Activated CD4-positive, alpha-beta T cell treated with anti-CD3 and anti-CD28 coated beads, Interleukin-10, Interleukin-2, amounts not matched to agents 100 ng/mL and 50 ng/mL, durations not matched to agents 16 hours and 8 hours (primary cell): ENCODE measurements at places on chromosomes 3 and 15.

GRCh38 chr3:45793482-45794176 is 2.7 kb downstream of the SLC6A20 start:
- no peak for DNase-seq

DNA sequence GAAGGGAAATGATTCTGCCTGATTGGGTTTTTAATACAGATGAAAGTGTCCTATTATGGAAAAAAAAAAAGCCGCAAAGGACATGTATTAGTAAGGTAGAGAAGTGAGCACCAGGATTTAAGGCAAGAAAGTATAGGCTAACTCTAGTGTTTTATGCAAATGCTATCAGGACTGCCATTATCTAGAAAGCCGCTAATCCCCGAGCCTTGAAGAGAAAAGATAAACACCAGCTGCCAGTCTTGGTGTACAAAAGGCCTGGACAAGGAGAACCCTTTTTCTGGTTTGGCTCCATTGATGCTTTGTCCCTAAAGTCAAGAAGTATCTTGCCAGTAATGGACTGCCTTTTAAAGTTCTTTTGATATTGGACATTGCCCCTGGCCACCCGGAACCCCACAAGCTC is 8.6 kb upstream of the TRIM59 start:
- no peak for DNase-seq

- peak; percentile 42 for DNase-seq
Measured at GRCh38 chr3:42535981-42536784, 33.7 kb downstream of the VIPR1 start.

- peak; percentile 97 for DNase-seq
Measured at GRCh38 chr3:113745756-113746547, at the start of gene NAA50. NAA50 (minus strand) TSS chr3:113746249; CDS start chr3:113745949, 300 bp downstream.

- no peak for DNase-seq
Measured at GRCh38 chr15:74168711-74169126, 4.8 kb upstream of the ISLR start.

DNA sequence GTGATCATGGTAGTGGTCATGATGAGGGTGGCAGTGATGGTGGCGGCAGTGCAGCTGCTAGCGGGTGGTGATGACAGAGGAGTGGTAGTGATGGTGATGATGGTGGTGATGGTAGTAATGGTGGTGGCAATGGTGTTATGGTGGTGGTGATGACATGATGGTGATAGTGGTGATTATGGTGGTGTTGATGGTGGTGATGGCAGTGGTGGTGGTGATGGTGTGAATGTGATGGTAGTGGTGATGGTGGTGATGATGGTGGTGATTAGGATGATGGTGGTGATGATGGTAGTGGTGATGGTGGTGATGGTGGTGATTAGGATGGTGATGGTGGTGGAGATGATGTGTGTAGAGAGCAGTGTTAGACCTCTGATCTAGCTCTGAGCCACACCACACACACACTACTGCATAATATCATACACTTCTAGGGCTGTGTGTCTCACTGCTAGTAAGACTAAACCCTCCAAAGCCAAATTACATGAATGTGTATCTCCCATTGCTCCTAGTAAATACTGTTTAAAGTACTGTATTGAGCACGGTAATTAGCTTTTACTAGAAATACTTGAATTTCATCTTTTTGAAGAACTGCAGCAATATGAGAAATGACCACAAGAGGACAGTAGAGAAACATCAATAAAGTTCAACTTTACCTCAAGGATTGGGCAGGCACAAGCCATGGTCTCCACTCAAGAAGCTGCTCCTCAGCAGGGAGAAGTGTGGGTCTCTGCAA is 28.8 kb downstream of the TMED3 start:
- peak; percentile 29 for DNase-seq

DNA sequence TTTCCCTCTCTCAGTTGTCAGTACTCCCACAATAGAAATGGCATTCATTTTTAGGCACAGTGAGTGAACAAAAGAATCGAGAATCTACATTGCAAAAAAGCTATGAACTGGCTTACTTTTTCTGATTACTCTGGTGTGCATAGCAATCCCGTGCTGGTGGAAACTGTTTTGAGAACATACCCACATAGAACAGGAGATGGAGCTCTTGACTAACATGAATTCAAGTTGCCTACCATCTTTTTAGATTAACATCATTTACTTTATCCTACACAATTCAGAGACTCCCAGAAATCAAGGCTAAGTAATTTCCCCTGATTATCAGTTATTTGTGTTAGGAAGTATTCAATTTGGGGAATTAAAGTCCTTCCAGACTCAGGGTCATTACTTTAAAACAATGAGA is 326.6 kb downstream of the ARPP21 start:
- DNase-seq = peak; percentile 19

DNA sequence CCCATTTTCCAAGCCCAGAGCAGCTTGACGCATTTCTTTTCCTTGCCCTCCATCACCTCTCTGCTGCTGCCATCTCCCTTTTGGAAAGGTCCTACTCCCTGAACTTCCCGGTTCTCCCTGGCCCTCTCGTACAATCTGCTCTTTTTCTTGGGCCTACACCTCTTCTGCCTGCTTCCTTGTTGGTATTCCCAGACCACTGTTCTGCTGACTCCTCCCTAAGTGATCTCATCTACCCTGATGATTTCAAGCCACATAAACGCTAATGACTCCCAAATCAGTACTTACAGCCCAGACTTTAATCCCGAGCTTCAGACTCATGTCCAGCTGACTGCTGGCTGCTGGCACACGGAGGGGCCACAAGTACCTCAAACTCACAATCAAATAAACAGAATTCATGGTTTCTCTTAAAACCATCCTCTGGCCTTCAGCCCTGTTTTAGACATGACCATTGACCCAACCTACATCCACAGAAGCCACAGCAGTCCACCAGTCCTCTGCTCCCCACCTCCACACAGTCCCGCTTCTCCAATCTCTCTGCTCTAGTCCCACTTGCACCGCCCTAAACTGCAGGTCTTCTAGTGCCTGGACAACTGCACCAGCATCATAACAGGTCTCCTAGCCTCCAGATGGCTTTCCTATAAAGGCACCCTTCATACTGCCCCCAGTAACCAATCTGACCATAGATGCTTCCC is 57.6 kb downstream of the AAGAB start:
- no peak for DNase-seq

GRCh38 chr3:94524102-94524919 is 461.4 kb downstream of the NSUN3 start:
- DNase-seq = no peak

DNA sequence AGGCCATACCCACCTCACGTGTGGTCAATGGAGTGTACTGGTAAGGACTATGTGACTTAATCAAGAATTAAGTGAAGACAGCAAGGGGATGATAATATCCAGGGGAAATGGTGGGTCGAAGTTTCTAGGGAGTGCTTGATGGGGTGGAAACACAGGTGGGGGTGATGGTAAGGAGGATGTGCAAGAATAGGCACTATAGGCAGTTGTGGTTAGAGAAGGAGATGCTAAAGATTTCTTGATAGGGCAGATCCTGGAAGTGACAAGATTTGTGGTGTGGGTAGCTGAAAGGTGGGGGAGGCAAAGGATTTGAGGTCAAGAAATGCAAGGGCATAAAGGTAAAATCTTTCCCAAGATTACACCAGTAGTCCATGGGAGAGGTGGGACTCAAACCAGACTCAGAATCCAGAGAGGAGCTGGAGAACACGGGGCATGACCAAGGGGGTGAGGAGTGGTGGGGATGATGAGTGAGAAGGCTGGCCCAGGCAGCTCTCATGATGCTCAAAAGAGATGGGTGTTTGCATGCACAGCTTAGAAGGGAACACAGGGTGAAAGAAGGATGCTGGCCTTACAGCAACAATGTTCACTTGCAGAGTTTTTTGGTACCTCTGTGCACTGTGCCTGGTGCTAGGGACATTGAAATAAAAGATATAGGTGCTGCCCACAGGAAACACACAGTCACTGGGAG is 78.4 kb downstream of the CCR1 start:
- DNase-seq = peak; percentile 35

- no peak for DNase-seq
Measured at GRCh38 chr3:9630550-9631139, 18.7 kb upstream of the MTMR14 start.

DNA sequence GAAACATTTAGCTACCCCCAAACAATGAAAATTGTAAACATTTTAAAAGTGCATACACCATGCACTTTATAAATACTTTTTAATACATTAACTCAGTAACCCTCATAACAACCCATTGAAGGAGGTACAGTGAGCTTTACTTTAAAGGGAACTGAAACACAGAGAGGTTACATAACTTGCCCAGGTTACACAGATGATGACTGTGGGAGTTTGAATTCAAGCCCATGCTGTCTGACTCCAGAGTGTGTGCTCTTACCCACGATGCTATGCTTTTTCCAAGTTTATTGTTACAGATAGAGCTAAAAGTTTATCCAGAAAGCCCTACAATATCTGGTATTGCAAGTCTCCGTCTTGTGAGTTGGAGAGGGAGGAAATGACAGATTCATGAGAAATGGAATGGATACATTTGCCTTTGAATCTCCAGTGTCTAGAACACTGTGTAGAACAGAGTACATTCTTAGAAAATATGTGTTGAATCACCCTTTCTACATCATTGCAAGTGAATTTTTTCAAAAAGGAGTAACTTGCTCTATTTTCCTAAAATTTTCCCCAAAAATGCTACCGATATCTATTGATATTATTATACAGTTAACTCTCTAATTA is 428.3 kb downstream of the NAALADL2 start:
- DNase-seq = no peak

GRCh38 chr3:54213907-54214306 is 91.6 kb downstream of the CACNA2D3 start:
- DNase-seq = no peak

- DNase-seq = no peak
Measured at GRCh38 chr3:166836836-166837235, 543.3 kb downstream of the ZBBX start.

- DNase-seq = no peak
Measured at GRCh38 chr15:68554721-68555678, 23.8 kb upstream of the CORO2B start.

GRCh38 chr15:92519709-92520108 is 126.0 kb downstream of the ST8SIA2 start:
- no peak for DNase-seq

DNA sequence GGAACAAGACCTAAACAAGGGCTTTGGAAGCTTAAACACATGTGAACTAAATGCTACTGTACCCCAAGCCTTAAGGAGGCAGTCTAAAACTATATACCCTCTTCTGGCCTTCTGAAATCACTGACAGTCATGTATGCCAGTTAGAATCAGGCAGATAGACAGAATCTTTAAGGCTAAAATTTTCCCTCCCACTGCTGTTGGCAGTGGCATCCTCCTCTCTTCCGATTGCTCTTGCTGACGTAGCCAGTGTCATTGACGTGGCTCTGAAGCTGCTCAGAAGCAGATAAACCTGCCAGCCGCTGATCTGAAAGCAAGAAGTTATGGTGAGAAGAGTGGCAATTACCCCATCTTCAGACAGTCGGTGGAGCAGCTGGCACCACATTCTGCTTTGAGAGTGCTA is 3.3 kb downstream of the RYR3 start:
- no peak for DNase-seq

- DNase-seq = no peak
Measured at GRCh38 chr15:38074029-38074428, 139.6 kb downstream of the TMCO5A start.

DNA sequence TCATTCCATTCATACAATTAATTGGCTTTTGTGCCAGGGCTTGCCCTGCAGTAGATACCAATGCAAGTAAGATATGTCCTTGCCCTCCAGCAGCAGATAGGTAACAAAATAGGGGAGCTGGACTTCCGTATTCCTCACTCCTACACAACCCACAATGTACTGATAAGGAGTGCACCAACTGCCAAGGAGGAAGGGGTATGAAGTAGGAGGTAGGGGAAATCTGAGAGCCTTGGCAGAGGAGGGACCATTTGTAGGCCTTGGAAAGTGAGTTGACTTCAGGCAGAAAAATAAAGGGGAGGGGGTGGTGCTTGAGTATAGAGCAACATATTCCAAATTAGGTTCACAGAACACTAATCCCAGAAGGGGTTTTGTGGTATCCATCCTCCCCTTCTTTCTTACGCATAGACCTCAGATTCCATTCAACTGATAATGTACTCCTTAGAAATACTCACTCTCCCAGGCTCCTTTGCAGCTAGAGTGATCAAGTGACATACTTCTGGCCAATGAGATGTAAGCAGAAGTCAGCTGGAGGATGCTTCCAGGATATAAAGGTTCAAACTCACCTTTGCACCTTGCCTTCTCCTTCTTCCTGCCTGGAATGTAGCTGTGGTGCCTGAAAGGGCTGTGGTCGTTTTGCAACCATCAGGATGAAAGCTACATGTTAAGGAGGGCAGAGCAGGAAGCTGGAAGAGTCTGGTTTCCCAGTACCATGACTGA is 127.1 kb upstream of the SMAD3 start:
- no peak for DNase-seq

DNA sequence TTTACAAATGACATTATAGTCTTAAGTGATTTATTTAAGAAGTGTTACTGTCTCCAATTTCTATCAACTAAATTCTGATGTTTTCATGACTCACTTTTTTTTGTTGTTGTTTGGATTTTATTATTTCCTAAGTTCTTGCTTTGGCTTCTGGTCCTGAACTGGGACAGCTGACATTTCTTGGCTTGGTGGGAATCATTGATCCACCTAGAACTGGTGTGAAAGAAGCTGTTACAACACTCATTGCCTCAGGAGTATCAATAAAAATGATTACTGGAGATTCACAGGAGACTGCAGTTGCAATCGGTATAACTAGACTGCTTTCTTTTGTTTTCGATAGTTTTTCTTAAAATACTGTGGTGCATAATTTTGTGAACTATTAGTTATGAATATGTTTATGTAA is 47.5 kb downstream of the ASTE1 start:
- no peak for DNase-seq

GRCh38 chr3:116002235-116002634 is 378.9 kb downstream of the GAP43 start:
- DNase-seq = no peak

GRCh38 chr3:23594066-23594465 is 211.7 kb upstream of the UBE2E1 start:
- no peak for DNase-seq

GRCh38 chr15:33865416-33865815 is 102.9 kb upstream of the CHRM5 start:
- no peak for DNase-seq

GRCh38 chr3:188326111-188326510 is 172.2 kb downstream of the LPP start:
- DNase-seq = no peak

- DNase-seq = no peak
Measured at GRCh38 chr3:7959094-7959493, 542.5 kb upstream of the LMCD1 start.

GRCh38 chr3:159938714-159939113 is 49.9 kb upstream of the IL12A start:
- no peak for DNase-seq

- DNase-seq = peak; percentile 14
Measured at GRCh38 chr3:71185733-71186455, 397.6 kb downstream of the FOXP1 start.
